ENCODE measurements at places on chromosomes 13 and 19.

DNA sequence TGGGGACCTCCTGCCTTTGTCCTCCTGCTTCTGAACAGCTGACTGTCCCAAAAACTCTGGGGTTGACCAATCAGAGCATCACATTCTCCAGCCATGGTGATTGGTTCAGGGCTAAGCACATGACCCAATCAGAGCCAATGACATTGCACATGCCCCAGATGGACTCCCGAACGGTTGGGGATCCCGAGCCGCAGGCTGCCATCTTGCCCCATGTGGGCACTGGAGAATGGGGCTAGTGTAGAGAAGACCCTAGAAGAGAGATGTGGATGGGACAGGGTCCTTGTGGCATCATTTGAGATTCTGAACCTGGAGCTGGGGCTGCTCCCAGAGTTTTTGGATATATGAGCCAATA lies 31.3 kb upstream of the PEPD start:
- no peak for DNase-seq
- H3K27ac ChIP-seq, result no peak overlapping the region
- H3K27me3 ChIP-seq, result no peaks in the 10 kb centered on the region
- no peaks in the 10 kb centered on the region for H3K4me1 ChIP-seq

- DNase-seq, result no peak
- no peak overlapping the region for H3K27ac ChIP-seq
- H3K27me3 ChIP-seq, result no peaks in the 10 kb centered on the region
- 0 out of 2 replicates have a peak overlapping the region, but pooled peaks have one; percentile 5 for H3K4me3 ChIP-seq
These were observed 55.7 kb upstream of the PTPRS start for GRCh38 chr19:5396096-5396939.

GRCh38 chr13:89382981-89383380 lies 1711.8 kb downstream of the SLITRK5 start:
- H3K4me1 ChIP-seq, result no peaks in the 10 kb centered on the region
- no peaks in the 10 kb centered on the region for H3K36me3 ChIP-seq
- no peak overlapping the region for H3K4me3 ChIP-seq
- no peak for DNase-seq
- no peak overlapping the region for H3K27ac ChIP-seq

DNA sequence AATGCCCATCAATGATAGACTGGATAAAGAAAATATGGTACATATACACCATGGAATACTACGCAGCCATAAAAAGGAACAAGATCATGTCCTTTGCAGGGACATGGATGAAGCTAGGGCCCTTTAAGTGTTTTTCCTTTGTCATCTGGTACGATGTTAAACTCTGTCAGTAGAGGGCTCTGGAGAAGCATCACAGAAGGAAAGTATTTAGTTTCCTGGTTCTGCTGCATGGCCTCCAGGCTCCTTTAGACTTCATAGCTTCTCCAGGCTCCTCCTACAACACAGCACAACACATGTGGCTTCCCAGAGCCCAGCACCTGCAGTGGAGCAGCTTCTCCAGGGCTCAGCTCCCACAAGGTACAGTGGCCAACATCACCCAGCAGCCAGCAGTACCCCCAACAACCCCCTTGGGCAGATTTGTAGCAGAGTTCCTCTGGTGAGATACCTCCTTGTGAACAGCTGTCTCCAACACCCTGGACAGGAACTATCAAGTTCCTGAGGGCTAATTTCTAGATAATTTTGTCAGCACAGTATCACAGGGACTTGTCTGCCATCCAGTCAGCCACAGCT lies 63.4 kb downstream of the KCTD12 start:
- H3K27ac ChIP-seq, result no peak overlapping the region
- no peaks in the 10 kb centered on the region for H3K36me3 ChIP-seq
- no peak overlapping the region for H3K4me3 ChIP-seq
- DNase-seq, result no peak

Measured in H1 (cell line).